ENCODE measurements at places on chromosomes 4 and X.

GRCh38 chrX:39944416-39944815, 153.3 kb downstream of the BCOR start:
- no peak for DNase-seq

DNA sequence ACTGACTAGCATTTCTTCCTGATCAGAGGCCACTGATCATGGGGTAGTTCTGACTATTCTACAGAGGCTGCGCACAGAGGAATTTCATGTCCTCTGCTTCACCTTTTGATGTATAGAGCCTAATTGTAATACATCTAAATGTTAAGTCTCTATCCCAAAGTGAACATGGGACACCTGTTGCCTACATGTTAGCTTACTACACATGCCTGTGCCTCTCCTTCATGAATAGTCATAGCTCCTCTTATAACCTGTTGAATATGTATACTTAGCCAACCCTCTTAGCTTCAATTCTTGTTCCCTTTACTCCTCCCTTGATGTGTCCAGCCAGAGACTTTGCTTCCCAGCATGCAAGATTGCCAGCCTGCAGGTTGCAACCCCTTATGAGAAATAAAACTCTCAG, 9.6 kb upstream of the THOC2 start:
- DNase-seq = no peak

- DNase-seq = no peak
Observed at GRCh38 chr4:988726-989721, 2.2 kb downstream of the IDUA start.

DNA sequence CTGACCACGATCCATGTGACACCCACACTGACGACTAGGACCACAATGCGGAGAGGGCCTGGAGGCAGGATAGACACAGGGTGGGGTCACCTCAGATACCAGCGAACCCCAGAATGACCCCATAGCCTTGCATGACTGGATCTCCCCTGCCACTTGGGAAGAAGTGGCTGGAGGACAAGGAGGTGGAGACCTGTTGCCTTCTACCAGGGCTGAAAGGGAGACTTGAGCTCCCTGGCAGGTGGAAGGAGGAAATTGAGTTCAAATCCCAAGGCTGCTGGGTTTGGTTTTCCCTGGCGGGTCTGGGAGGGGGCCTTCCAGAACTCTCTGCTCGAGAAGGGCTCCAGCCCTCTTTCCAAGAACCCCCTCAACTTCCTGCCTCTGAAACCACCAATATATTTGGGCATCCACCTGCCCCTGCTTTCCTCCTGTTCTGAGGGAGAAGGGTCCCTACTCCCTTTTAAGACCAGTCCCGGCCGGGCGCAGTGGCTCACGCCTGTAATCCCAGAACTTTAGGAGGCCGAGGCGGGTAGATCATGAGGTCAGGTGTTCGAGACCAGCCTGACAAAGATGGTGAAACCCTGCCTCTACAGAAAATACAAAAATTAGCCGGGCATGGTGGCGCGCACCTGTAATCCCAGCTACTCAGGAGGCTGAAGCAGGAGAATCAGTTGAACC, 3.0 kb downstream of the FAM3A start:
- no peak for DNase-seq

GRCh38 chrX:133248177-133248576, 30.0 kb upstream of the TFDP3 start:
- no peak for DNase-seq
